ENCODE measurements at places on chromosomes 7 and 10.

GRCh38 chr7:17009007-17009719, 127.4 kb upstream of the AGR3 start:
- DNase-seq = no peak

DNA sequence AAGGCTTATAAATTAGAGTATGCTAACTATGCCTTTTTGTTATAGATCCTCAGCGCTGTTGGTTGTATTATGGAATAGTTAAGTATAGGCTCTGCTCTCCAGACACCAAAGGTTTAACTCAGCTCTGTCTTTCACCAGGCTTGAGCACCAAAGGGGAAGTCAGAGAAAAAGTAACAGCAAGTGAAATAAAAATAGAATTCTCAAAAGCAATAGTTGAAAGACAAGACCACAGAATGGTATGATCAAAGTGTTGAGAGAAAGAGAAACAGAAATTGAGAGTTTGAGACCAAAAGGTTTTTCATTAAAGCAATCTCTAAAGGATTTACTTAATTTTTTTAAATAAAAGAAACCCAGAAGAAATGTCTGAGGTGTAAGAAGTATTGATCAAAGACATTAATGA, 529.8 kb upstream of the C7orf33 start:
- no peak for DNase-seq

DNA sequence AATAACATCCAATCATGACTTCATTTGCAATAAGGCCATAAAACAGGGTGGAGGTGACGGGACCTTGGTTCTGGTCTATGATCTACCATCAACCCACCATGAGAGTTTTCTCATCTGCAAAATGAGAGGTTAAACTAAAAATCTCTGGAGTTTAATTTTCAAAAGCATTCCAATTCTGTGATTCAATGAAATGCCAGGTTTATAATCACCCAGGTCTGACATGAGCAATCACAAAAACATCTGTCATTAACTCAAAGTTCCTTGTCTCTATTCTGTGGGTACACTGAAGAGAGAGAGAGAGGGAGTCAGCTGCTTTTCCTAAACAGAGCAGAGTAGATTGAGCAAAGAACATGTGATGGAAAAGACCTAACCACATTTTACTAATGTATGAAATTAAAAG, 75.4 kb downstream of the NUDCD3 start:
- no peak for DNase-seq

DNA sequence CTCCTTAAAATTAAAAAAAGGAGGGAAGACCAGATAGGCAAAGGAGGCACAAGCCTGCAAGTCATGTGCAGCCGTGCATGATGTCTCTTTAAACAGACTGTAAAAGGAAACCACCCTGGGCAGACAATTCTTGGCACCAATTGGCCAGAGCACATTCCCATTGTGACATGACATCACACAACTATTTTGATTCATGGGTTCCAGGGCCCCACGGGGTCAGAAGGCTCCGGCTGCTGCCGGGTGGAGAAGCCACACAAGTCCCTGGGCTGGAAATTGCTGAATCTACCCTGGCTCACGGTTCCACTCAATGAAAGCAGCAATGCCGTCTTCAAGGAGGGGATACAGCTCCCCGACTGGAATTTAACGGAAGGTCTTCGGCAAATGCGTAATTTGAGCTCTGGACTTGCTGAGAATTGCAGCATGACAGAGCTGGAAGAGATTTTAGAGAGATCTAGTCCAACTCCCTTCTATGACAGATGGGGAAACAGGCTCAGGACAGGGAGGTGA, 140.5 kb downstream of the PRKAG2 start:
- DNase-seq = no peak

DNA sequence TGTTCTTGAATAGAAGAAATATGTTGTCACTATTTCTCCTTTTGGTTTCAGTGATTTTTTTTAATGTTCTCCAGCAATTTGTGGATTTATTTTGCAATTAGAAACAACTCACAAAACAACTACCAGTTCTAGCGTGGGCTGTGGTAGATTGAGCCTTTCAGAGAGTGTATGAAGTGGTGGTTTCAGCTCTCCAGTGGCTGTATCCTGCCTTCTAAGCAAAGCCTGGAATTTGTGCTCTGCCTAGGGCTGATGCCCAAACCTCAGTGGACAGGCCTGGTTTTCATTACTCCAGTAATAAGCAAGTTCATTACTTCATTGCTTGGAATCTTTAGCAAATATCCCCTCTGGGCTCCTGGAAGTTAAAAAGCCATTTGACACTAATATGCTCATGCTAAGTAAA, 35.9 kb downstream of the APBB1IP start:
- DNase-seq = no peak

DNA sequence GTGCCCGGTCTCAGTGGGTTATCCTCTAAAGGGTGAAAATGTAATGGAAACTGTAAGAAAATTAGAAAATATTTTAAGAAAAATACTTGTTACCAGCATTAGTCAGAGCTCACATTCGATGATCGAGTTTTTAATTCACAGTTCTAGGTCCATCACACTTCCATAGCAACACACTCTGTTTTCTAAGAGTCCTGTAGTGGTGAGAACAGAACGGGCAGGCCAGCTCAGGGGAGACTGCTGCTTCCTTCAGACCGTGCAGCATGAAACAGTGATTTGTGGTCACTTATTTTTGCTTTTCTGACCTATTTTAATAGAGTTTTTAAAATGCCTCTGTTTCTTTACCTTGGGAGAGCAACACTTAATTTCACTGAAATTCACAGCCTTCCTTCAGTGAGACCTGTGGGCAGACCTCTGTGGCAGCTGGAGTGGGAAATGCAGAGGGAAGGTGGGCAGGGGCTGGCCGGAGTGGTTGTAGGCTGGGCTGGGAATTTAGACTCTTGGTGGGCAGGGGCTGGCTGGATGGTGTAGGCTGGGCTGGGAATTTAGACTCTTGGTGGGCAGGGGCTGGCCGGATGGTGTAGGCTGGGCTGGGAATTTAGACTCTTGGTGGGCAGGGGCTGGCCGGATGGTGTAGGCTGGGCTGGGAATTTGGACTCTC, 1.5 kb downstream of the SUN1 start:
- DNase-seq = no peak

GRCh38 chr7:85081392-85081791, 105.5 kb downstream of the SEMA3D start:
- no peak for DNase-seq

- no peak for DNase-seq
These were observed 383.8 kb upstream of the SORCS1 start for GRCh38 chr10:107548301-107548700.

DNA sequence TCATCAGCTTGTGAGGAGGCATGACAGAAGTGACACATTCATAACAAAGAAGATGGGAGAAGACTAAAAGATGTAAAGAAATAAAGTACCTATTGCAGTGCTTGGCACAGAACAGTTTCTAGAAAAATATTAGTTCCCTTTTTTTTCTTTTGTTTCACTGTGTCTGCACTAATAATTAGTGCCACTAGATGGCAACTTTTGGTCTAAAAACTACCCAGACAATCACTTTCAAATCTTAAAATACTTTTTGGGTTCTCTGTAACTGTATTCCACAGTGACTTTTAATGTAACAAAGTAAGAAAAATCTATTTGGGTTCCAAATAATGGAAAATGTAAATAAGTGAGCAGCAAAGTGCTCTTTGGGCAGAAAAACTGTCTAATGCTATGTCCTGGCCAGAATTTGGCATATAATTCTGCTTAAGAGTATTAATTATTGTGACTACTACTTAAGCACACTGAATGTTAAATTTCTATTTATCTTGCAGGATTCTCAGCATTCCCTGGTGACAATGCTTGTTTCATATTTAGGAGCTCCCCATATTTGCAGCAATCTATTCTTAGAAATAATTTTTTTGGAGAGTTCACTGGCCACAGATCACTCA, 134.8 kb upstream of the KIF5B start:
- DNase-seq = no peak

DNA sequence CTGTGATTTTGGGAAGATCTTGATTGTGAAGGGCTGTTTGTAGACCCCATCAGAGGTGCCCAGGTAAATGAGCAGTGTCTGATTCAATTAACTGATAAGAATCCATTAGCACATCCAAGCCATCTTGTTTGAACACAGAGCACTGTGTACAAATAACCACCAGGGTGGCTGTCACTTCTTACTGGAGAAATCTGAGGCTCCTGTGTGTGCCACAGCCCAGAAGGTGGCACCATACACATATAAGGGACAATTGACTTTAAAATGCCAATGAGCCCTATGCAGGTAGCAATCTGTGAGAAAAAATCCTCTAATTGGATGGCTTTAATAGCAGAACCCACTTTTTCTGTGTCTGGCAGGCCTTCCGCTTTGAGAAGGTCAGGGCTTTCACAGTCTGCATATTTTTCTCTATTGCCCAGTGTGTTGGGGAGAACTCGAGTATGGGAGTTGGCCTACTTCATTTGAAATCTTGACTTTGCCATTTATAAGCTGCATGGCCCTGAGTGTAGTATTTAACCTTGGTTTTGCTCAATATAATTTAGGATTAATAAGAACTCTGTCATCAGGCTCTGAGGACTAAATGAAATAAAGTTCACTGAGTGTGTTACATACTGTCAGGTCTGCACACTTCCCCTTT, 517.4 kb downstream of the CCSER2 start:
- no peak for DNase-seq

DNA sequence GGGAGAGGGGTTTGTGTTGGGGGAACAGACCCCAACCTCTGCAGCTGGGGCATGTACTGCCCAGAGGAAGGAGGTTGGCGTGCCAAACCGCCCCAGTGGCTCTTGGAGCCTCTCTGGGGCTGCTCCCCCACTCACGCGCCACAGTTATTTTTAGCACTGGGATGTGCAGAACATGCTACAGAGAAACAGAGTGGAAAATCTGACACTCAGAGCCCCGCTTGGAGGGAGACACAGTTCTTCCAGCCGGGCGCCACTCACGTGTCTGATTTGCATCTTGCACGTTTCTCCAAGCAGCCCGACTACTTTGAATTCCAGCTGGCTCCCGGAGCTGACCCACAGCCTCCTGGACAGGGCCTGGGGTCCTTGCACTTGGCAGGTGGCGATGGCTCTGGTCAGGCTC, 182.0 kb downstream of the RPS24 start:
- DNase-seq = no peak

DNA sequence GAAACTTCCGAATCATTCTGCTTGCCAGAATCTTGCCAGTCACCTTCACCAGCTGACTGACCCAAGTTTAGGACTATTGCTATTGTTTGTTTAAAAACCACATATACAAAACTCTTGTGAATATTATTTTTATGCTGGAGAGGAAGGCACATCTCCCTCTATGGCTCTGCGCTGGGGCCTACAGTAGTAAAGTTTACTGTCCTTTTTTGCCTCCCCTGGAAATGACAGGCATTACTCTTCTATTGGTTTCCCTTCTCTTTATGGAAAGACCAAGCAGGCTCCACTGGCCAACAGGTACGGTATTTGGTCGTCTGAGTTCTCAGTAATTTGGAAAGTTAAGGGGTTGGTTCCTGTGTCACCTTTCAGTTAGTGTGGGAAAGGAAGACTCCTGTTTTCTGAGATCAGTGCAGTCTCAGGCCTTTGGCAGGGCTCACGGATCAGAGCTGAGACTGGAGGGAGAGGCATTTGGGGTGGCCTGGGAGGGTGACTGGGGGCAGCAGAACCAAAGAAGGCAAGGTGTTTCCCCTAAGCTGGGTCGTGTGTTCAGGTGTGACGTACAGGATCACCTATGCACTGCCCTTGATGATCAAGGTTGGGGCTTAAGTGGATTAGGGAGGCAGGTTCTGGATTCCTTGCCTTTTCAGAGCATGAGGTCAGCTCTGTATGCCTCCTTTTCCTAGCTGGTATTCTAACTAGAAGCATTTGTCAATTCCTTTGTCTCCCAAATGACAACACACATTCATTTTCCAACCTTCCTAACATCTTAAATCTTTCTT, 16.0 kb upstream of the KIF5B start:
- no peak for DNase-seq

GRCh38 chr10:107011992-107012391, 152.5 kb downstream of the SORCS1 start:
- no peak for DNase-seq

GRCh38 chr7:100957832-100958421, 8.6 kb downstream of the MUC3A start:
- DNase-seq = no peak

Measured in CD4-positive, alpha-beta T cell treated with Interleukin-6 for 4 hours (primary cell).